ENCODE measurements at places on chromosomes 11 and 22.

GRCh38 chr11:60748225-60748624 lies 8.4 kb upstream of the MS4A15 start:
- no peak for DNase-seq

- no peak for DNase-seq
Observed at GRCh38 chr11:126638648-126639047, 283.2 kb downstream of the ST3GAL4 start.

DNA sequence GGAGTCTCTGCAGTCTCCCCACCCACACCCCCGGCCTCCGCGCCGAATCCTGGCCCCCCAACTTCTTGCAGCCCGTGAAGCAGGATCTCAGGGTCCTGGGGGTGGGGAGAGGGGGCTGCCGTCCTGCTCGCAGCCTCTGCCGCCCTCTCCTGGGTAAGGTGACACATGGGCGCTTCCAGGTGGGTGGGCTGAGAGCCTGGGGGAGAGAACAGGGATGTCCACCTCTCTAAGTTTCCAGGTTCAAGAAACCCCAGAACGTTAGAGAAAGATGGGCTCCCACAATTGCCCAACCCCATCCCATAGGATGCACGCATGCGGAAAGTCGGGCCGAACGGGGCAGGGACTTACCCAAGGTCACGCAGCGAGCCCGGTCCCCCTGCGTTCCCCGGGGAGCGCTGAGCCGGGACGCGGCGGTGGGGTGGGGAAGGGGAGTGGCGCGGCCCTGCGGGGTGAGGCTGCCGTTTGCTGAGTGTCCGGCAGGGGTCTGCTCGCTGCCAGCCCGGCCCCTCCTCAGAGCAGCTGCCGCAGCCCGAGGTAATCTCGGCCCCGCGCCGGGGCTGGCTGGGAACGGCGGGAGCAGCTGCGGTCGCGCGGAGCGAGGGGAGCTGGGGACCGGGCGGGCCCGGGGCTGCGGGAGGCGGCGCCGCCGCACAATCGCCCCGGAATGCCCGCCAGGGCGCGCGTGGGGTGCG lies 705 bp upstream of the CAPN1 start:
- peak; percentile 53 for DNase-seq

DNA sequence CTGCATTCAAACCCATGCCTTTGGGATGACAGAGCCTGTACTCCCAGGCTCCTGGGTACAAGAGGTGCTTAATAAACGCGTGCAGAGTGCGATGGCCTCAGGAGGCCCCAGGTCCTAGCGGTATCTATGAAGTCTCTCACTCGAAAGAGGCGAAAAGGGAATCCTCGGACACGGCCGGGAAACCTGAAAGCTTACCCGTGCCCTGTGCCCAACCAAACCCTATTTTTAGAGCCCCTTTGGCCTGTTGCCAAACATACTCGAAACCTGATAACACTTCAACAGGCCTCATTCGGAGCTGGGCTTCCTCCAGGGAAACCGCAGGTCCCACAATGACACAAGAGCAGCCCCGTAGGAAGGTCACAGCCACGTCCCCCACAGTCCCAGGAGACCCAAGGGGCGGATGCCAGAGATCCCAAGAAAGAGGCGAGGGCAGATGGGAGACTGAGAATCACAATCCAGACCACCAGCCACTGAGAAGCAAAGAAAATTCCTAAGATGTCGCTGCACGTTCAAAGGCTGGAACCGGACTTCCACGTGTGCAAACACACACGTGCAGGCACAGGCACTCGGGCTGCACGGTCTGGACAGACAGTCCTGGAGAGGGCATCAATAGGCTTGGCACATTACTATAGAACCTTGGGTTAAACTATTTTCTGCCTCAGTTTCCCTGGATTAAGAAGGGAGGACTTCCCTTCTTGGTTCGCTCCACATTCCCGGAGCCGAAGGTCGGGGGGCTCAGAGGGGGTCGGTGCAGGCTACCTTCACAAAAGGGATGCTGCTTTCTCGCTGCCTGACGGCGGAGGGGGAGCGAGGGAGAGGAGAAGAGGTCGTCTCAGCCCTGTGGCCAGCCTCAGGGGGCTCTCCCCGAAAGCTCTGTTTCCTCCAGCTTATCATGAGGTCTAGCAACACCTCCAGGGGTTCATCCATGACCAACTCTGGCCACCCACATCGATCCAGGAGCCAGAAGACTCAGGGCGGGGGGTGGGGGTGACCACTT lies 8.2 kb downstream of the PDGFB start:
- no peak for DNase-seq

- no peak for DNase-seq
Observed at GRCh38 chr11:131109257-131109656, 193.0 kb upstream of the SNX19 start.

DNA sequence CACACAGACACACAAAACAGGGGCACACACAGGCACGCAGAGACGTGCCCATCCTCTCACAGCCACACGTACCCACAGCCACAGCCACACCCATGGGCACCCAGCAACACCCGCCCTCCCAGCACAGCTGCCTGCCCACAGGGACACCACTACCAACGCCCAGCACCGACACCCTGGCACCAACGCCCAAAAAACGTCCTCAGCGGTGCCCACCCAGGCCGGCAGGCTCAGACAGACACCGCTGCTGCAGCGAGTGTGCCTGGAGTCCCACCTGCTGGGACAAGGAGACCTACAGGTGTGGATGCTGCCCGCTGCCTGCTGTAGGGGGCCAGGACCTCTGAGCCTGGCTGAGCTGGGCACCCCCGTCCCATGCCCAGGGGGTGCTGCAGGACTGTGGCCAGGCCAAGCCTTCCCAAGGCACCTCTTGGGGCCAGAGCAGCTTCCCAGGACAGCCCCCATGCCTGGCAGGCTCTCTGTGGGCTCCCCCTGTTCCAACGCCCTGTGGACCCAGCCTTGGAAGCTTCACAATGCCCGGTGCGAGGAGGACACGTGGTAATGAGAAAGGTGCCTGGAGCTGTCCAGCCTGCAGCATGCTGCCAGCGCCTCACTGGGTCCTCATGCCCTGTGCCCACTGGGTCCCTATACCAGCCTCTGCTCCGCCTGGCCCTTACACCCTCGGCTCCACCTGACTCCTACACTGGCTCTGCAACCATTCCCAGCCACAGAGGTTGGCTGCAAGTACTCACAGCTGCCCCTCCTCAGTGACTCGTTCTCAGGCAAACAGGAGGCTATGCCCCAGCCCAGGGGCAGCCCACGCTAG lies 45.8 kb upstream of the TH start:
- DNase-seq = no peak

GRCh38 chr11:119842731-119843130 lies 113.7 kb upstream of the NECTIN1 start:
- no peak for DNase-seq

DNA sequence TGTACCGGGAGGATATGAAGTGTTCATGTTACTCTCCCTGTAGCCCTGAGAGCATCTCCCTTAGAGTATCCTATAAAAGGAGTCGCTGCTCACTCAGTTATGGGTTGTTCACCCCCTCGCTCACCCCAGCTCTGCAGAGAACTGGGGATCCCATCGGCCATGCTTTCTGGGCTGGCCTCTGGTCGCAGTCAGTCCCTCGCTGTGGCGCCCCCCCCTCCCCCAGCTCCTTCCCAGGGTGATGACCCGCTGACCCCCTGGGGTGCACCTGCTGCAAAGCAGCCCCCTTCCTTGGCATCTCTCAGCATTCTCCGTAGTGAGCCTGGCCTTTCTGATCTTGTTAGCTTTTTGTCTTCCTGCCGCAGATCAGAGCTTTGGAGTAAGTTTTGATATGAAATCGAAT lies 10.3 kb upstream of the PARVG start:
- no peak for DNase-seq

DNA sequence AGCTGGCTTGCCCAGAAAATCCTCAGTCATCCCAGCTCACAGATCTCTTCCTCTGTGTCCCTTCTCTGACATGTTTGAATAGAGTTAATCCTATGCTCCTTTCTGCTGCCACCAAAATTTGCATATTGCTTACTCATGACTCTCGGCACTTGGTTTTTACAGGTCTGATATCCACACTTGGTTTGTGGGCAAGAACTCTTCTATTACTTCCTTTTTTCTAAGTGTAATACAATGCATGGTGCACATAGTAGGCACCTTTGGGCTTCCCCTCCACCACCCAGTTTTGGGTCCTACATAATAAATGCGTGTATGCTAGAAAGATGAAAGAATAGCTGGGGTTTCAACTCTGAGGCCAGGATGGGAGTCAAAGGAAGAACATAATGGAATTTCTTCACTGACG lies 69.7 kb upstream of the GRK3 start:
- DNase-seq = no peak

DNA sequence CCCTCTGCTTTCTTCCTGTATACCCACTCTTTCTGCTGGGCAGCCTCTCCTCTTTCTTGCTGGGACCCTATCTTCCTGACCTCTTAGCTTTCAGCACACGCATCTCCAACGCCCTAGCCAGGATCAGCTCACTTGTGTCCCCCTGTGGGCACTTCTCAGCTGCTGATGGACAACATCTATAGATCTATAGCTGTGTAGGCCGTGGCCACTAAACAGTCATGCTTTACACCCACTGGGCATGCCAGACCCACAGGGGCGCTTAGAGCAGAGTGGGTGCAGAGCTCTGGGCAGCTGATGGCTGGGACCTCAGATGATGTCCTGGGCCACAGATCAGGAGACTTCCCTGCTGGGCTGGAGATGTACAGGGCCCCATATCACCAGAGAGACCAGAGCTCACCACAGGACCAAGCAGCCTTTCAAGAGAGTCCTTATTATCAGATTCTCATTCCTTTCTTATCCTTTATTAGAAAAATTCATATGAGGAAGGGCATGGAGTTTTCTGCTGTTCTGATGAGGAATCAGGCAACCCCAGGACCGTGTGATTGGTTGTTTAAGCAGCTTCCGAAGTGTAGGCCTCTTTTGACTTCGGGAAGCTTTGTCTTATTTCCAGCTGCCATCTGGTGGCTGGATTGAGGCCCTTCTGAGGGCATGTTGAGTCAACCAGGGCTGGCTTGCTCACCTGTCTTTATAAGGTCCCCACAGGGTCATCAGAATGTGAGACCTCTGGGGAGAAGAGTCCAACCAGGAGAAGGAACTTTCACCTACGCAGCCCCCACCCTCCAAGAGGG lies 60.5 kb downstream of the OSBP2 start:
- peak; percentile 12 for DNase-seq

- no peak for DNase-seq
Observed at GRCh38 chr22:48492366-48493320, 1335.0 kb downstream of the BRD1 start.

- no peak for DNase-seq
Observed at GRCh38 chr11:11038352-11038751, 180.5 kb upstream of the ZBED5 start.

GRCh38 chr11:84313830-84314359 lies 1027.7 kb upstream of the CCDC90B start:
- DNase-seq = no peak

GRCh38 chr22:31244943-31245451 lies 32.9 kb downstream of the LIMK2 start:
- DNase-seq = no peak

DNA sequence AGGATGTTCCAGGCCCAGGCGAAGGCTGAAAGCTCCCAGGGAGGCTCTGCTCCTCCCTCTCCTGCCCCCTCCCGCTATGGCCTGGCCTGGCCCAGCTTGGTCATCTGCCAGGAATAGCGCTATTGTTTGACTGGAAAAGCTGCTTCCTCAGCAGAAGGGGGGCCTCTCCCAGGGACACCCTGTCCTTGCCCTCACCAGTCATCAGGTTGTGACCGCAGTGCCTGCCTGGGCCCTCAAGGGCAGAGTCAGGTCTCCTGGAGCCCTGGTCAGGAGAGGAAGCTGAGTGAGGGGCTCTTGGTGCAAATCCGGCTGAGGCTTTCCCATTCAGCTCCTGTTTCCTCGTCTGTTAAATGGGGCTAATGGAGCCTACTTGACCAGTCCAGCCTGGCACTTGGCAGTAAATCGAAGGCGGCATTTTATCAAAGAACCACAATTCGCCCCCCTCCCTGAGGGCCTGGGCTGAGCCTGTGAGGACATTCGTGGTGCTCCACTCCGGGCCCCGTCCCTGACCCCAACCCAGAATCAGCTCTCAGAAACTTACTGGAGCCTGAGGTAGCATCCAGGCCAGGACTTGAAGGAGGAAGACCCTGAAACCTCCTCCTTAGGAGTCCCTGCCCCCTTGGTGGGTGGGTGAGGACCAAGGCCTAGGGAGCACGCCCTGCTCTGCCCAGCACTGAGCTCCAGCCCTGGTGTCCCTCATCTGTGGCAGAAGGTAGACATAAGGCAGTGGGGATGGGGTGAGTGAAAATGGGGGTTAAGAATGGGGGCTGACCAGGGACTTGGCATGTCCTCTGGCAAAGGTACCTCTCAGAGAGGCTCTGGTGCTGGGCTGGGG lies 2.0 kb upstream of the CASTOR1 start:
- no peak for DNase-seq

GRCh38 chr22:46674367-46674781 lies 54.2 kb downstream of the GRAMD4 start:
- DNase-seq = peak; percentile 88

- DNase-seq = no peak
Observed at GRCh38 chr11:44288133-44288526, 21.8 kb downstream of the ALX4 start.
